ENCODE measurements at places on chromosomes 5 and 9.

GRCh38 chr9:104556830-104557634, 11.9 kb upstream of the OR13C8 start:
- no peak for DNase-seq

GRCh38 chr5:3456121-3456681, 139.4 kb upstream of the IRX1 start:
- no peak for DNase-seq

DNA sequence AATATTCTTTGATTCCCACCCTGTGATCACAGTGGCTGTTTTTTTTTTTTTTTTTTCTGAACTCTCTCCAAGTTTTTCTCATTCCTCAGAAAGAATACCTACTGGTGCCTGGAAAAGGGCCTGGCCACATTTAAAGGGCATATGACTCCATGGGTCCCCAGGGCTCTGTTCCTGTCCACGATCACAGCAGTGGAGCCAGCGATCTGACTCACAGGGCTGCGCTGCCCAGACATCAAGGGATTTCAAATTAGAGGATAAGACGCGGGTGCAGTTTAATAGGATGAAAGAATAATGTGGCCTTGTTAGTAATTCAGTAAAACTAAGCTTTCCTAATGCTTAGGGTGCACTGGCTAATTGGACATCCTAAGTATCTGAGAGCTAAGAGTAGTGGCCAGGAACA, 175.1 kb upstream of the MSX2 start:
- no peak for DNase-seq

- DNase-seq = no peak
Measured at GRCh38 chr5:95835682-95836385, 13.3 kb upstream of the GLRX start.

GRCh38 chr5:40831346-40832210, 3.4 kb downstream of the RPL37 start:
- no peak for DNase-seq

DNA sequence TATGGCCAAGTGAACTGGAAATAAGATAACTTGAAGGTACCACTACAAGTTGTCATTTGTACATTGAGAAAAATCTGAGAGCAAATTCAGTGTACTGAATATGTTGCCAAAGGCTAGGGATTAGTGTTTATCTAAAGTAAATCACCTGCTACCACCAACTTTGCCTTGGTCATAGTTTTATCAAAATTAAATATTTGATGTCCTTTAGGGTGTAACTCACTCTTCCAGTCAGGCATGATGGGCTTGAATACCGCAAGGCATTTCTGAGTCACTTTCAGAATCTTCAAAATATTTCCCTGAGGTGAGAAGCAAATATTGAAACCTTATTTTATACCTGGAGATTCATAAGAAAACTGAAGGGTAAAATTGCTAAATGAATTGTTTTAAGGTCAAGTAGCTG, 1338.6 kb upstream of the ACO1 start:
- DNase-seq = no peak

DNA sequence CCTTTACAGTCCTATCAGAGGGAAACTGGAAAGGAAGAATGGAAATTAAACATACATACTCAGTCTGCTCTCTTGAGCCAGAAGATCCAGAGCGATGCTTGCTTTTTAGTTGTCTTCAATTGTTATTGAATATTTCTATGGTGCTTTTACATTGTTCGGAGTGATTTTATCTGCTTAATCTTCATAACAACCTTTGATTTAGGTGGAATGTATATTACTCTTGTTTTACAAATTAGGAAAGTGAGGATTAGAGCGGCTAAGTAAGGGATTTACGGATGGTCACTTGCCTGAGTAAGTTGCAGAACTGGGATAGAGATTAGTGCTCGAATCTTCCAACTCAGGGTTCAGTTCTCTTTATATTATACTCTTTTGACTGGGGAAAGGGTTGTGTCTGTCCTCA, 69.1 kb downstream of the PBX3 start:
- no peak for DNase-seq

- peak; percentile 72 for DNase-seq
Measured at GRCh38 chr9:34989946-34990635, 546 bp downstream of the DNAJB5 start.

DNA sequence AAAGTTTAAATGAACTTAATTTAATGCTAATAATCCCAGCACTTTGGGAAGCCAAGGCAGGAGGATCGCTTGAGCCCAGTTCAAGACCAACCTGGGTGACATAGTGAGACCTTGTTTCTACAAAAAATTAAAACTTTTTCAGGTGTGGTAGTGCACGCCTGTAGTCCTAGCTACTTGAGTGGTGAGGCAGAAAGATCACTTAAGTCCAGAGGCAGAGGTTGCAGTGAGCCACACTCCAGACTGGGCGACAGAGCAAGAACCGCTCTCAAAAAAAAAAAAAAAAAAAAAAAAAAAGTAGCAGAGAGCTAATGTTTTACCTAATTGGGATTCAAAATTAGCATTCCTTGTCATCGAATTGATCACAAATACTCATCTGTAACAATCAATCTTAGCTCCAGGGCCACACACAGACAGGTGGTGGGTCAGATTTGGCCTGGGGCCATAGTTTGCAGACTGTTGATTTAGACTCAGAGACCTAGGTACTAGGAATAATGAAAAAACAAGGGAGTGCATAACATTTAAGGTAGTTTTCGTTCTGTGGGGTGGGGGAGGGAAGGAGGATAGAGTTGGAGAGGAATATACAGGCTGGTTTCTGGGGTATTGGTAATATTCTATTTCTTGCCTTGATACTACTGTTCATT, 21.4 kb downstream of the HSDL2 start:
- no peak for DNase-seq

Data from left hindlimb (tissue), 1 donor.